ENCODE measurements at places on chromosomes 13 and 19.

GRCh38 chr13:112205990-112206389 is 139.0 kb downstream of the SOX1 start:
- DNase-seq = no peak

DNA sequence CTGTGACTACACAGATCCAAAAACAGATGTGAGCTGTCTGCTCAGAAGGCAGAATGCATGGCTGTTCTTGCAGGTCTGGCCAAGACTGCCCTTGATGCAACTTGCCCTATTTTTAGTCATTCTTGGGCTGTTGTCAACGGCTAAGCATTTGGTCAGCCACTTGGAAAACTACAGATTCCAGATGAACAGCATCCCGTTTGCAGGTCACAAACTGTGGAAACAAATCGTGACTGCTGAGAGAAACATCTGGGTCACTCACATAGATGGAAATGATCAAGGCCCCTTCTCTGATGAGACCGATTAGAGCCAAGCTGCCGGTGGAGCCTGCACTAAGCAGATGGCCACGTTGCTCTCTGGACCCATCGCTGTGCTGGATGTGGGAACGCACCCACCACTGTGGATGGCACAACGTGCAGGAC is 15.4 kb upstream of the METTL21C start:
- no peak for DNase-seq

- no peak for DNase-seq
Measured at GRCh38 chr13:32391101-32391619, 36.8 kb downstream of the N4BP2L1 start.

DNA sequence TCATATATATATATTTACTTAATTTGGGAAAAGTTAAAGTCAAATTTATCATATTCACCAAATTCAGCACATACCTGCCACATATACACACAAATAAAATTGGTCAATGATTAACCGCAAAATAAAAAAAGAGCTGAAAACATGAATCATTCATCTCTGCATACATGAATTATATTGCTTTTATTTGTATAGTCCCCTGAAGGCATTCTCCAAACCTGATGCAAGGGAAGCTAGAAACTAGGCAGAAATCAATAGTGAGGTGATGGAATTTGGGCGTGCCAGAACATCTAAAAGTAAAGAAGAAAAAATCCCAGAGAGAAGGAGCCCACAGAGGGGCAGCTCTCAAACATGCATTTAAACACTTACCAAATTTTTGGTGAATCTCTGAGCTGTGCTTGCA is 60.1 kb downstream of the UFM1 start:
- no peak for DNase-seq

- no peak for DNase-seq
Measured at GRCh38 chr19:44648631-44649251, 5.0 kb downstream of the PVR start.

GRCh38 chr19:35123573-35123972 is 8.0 kb downstream of the FXYD3 start:
- no peak for DNase-seq

- DNase-seq = no peak
Measured at GRCh38 chr13:109644069-109644750, 142.2 kb downstream of the IRS2 start.

DNA sequence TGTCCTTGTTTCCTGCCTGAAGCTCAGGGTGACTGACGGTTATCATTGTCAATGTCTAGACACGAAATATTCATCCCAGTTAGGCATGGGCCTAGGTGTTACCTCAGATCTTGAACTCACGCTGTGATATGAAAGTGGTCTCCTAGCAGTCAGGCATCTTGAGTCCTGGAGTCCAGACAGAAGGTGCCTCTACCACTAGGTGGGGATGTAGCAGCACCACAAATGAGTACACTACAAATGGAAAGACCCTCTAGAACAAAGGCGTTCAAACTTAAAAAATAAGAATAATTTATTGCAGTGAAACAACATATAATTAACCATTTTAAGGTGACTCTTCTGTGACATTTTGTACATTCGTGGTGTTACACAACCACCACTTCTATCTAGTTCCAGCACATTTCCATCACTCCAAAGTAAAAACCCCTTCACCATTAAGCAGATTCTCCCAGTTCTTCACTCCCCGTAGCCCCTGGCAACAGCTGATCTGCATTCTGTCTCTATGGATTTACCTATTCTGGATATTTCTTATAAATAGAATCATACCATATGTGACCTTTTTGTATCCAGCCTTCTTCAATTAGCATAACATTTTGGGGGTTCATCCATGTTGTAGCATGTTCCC is 11.9 kb upstream of the FRY start:
- peak; percentile 41 for DNase-seq

DNA sequence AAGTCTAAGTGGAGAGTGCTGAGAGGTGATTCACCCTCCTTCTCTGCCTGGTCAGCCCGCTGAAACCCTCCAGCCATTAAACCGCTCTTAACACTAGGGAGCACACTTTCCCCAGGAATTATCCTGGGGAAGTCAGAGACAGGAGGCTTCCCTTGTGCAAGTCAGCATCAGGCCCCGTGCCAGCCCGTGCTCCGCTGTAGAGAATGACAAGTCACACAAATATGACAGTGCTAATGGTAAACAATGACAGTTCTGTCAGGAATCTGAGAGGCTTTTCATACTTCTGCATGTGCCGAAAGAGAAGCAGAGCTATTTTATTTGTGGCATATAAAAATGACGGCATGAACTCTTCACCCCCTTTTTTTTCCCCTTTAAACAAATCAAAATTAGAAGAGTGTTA is 816.9 kb upstream of the SLC10A2 start:
- DNase-seq = peak; percentile 71

GRCh38 chr19:8334458-8335342 is 8.4 kb downstream of the KANK3 start:
- peak; percentile 78 for DNase-seq

GRCh38 chr19:2289714-2290435 is 7.9 kb upstream of the PEAK3 start:
- DNase-seq = peak; percentile 43

DNA sequence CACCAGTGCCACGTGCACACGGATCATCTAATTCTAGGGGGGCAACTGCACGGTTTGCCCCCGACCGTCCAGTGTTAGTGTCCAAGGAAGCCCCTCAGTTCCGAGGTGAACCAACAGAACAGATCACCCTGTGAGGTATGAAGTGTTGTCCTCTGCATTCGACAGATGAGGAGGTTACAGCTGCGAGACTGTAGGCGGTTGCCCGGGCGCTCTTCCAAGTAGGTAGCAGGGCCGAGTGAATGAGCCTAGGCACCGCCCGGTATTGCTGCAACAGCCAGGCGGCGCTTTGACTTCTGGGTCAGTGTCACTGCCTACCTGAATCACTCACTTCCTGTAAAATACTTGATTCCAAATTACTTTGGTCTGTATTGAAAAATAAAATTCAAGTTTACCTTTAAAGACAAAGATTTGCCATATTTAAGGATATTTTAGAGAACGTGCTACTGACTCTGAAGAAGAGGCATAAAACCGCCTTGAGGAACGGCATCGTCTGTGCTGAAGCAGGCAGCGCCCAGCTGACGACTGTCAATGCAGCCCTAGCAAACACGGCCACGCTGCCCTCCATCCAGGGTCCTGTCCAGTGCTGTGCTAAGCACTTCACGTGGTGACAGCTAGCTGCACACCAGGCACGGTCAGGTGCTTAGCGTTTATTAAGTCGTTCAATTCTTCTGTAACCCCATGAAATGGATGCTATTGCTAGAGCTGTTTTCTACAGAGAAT is 19.3 kb upstream of the RASA3 start:
- peak; percentile 78 for DNase-seq

DNA sequence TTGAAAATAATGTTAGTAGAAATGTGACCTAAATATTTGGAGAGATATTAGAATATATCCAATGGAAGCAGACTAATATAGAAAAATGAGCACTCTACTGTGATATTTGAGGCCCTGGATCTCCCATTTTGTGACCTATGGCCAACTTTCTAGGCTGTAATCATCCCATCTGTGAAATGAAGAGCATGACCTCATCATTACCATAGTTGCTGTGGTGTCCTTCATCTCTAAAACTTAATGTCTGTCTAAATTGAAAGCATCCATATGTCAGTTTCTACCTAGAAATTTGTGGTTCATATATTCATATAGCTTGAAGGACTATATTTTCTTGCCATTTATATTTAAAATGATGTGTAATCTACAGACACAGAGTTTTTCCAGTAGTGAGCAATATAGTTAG is 41.6 kb downstream of the PAN3 start:
- DNase-seq = no peak

- DNase-seq = no peak
Measured at GRCh38 chr13:77994166-77994565, 75.5 kb upstream of the EDNRB start.

DNA sequence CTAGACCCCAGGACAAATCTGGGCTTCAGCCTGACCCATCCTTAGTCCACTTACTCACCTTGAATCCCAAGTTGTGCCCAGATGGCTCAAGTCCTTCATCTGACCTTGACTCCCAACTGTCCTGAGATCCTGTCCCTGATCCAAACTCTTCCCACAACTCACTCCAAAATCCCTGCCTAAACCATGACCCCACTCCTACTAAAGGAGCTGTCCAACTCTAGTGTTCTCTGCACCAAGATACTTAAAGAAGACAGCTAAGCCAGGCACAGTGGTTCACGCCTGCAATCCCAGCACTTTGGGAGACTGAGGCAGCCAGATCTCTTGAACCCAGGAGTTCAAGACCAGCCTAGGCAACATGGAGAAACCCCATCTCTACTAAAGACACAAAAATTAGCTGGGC is 8.5 kb downstream of the POU2F2 start:
- DNase-seq = no peak

- DNase-seq = no peak
Measured at GRCh38 chr13:76000131-76000530, 364.0 kb downstream of the LMO7 start.

- DNase-seq = no peak
Measured at GRCh38 chr19:30695171-30695875, 323.1 kb downstream of the ZNF536 start.

GRCh38 chr19:2552859-2553258 is 76.9 kb downstream of the GADD45B start:
- DNase-seq = no peak

- DNase-seq = no peak
Measured at GRCh38 chr13:102236830-102237229, 165.0 kb downstream of the FGF14 start.

DNA sequence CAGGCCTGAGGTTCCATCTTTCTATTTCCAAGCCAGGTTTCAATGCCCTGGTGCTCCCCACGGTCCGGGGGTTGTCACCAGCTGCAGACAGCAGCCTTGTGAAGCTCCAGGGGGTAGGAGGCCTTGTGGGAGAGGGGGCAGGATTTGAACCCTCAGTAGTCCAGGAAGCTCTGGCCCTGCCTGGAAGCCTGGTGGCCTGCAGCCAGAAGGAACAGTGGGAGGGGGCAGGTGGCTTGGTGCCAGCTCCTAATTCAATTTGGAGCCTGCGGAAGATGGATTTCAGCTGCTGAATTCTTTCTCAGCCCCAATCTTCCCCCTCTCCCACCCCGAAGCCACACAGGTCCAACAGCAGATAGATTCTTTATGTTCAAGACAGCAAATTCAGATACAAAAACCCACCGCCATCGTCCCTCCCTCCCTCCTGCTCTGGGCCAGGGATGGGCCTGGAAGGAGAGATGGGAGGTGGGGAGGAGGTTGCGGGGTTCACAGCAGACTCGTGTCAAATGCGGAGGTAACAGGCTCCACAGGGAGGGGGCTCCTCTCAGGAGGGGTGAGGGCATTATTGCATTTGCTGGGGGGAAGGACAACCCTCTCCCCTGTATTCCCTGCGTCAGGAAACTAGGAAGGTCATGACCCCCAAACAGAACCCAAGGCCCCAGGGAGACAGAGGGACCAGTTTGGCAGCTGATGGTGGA is 2.4 kb upstream of the PTGER1 start:
- no peak for DNase-seq

DNA sequence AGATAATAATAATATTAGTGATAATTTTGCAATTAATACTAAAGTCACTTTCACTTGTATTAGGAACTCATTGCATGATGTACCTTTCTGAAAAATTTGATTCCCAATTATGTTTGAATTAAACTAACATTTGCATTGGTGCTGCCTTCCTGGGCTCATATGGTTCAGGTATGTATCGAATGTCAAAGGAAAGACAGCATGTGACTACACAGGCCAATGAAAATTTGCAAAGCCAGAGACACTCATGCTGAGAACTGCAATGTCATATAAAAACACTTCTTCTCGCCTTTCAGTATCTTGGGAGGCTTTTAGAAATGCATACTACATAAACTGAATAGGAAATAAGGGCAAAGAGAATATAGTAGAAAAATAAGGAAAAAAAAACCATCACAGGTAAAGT is 44.3 kb downstream of the RAP2A start:
- no peak for DNase-seq

GRCh38 chr13:33022986-33023385 is 6.8 kb downstream of the KL start:
- no peak for DNase-seq

DNA sequence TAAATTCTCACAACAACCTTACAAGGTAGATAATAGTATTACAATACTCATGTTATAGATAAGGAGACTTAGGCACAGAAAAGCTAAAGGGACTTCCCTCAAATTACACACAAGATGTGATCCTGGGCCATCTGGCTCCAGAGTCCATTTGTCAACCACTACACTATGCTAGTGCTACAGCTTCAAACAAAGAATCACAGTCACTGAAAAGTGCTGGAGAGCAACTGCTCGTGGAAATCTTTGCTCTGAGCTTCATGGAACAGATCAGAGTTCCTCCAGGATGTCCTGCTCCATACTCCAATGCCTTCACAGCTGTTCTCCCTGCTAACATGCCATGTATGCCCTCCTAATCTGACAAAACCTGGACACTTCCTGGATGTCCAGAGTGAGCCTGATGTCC is 271.2 kb downstream of the ENOX1 start:
- DNase-seq = no peak

- no peak for DNase-seq
Measured at GRCh38 chr13:39225860-39226259, 187.6 kb downstream of the NHLRC3 start.

GRCh38 chr13:94480672-94481145 is 1.2 kb upstream of the DCT start:
- DNase-seq = no peak

DNA sequence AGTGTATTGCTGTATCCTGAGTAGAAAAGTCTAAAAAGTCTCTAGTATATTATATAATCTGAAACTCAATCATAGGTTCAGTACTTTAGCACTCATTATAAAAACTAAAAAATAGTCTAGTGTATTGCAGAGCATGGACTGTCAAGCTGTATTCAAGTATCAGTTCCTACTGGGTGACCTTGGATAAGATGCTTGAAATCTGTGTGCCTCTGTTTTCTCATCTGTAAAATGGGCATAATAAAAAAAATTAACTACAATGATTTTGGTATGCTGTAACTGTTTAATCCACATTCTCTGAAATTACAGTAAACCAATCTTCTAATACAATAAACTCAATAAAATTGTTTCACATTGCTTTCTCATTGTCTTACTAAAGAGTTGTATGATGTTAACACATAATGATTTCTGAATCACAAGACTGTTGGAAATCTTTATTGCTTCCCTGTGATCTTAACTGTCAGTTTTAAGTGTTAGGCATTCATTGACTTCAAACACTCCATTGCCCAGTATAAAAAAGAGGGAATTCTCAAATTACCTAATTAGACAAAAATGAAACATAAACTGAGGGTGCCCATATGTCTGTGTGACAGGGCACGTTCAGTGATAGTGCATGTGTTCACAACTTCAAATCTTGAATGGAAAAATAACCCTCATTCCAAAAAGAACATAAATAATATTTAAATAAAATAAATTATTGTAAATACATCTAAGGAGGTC is 2.2 kb downstream of the STARD13 start:
- no peak for DNase-seq
